Kidney (tissue), 22 donors: ENCODE measurements at places on chromosomes 12 and 14. TPM values are rescaled to one million over a fixed set of nuclear protein-coding genes. Genes with fewer than 3 reads are reported as not detected.

Gene PITPNM2
- 41.7 TPM for total RNA-seq

Gene PARP11
- 13.1 TPM for total RNA-seq

Gene KRT79
- not detected for total RNA-seq

Gene KRT78
- total RNA-seq, result not detected

Gene NEUROD4
- not detected for total RNA-seq

Gene TCTN1
- total RNA-seq, result 76.9 TPM

Gene GPATCH2L
- total RNA-seq, result 50.2 TPM

DNA sequence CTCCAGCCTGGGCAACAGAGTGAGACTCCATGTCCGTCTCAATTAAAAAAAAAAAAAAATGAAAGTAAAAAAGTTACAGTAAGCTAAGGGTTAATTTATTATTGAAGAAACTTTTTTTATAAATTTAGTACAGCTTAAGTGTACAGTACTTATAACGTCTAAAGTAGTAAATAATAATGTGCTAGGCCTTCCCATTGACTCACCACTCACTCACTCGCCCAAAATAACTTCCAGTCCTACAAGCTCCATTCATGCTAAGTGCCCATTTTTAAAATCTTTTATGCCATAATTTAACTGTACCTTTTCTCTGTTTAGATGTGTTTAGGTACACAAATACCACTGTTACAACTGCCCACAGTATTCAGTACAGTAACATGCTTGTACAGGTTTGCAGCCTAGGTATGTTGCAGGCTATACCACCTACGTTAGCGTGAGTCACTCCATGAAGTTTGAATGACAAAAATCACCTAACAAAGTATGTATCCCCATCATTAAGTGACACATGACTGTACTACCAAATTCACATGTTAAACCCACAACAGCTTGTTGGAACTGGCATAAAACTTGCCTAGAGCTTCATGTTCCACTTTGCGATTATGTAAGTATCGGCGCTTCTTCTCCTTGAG is 10.7 kb downstream of the KANSL2 start:
- peaks cover 32% of the 10 kb centered on the region for H3K36me3 ChIP-seq
- no peaks in the 10 kb centered on the region for H3K4me1 ChIP-seq
- DNase-seq, result no peak
- no peaks in the 10 kb centered on the region for H3K27me3 ChIP-seq
- H3K27ac ChIP-seq, result no peak overlapping the region

GRCh38 chr14:61564618-61565091 is 130.7 kb upstream of the HIF1A start:
- no peak overlapping the region for H3K27ac ChIP-seq
- no peaks in the 10 kb centered on the region for H3K36me3 ChIP-seq
- DNase-seq, result no peak
- no peak overlapping the region for H3K4me3 ChIP-seq
- peaks cover 59% of the 10 kb centered on the region for H3K4me1 ChIP-seq

- H3K36me3 ChIP-seq, result no peaks in the 10 kb centered on the region
- no peaks in the 10 kb centered on the region for H3K27me3 ChIP-seq
- DNase-seq, result no peak
- no peak overlapping the region for H3K27ac ChIP-seq
- no peaks in the 10 kb centered on the region for H3K4me1 ChIP-seq
- no peak overlapping the region for H3K4me3 ChIP-seq
These were observed 36.5 kb downstream of the LEMD3 start for GRCh38 chr12:65205886-65206285.

GRCh38 chr14:31297701-31298344 is 90.2 kb upstream of the HECTD1 start:
- DNase-seq, result no peak
- H3K36me3 ChIP-seq, result no peaks in the 10 kb centered on the region
- H3K4me1 ChIP-seq, result no peaks in the 10 kb centered on the region
- no peak overlapping the region for H3K4me3 ChIP-seq
- H3K27ac ChIP-seq, result no peak overlapping the region
- H3K27me3 ChIP-seq, result no peaks in the 10 kb centered on the region

GRCh38 chr12:10242539-10242938 is 29.9 kb downstream of the GABARAPL1 start:
- H3K27ac ChIP-seq, result no peak overlapping the region
- DNase-seq, result no peak
- no peak overlapping the region for H3K4me3 ChIP-seq
- H3K27me3 ChIP-seq, result no peaks in the 10 kb centered on the region

DNA sequence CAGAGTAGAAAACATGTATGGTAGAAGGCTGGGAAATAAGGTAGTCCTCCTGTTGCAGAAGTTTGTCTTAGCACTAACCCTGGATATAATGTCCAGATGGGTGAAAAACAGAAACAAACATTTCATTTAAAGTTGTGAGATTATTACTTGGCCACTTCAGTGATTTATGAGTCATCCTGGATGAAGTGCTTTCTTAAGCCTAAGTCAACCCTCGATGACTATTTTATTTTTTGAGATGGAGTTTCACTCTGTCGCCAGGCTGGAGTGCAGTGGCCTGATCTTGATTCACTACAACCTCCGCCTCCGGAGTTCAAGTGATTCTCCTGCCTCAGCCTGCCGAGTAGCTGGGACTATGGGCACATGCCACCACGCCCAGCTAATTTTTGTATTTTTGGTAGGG is 10.2 kb downstream of the DLST start:
- peaks cover 3% of the 10 kb centered on the region for H3K4me1 ChIP-seq
- no peak for DNase-seq
- H3K27ac ChIP-seq, result no peak overlapping the region
- H3K27me3 ChIP-seq, result no peaks in the 10 kb centered on the region

DNA sequence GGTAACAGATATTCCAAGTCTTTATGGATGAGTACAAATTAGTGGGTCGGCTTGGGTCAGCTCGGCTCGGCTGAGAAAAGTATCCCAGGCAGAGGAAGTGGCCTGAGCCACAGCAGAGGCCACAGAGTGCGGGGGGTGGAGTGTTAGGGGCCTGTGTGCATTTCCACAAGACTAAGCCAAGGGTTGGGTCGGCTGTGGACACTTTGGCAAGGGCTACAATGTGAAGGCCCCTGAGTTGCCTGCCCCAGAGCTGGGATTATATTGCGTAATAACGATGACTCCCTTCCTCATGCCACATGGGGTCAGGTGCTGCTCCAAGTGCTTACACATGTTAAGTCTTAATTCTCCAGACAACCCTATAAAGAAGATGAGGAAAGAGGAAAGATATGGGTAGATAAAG is 11.4 kb downstream of the EVL start:
- no peak overlapping the region for H3K27ac ChIP-seq
- no peaks in the 10 kb centered on the region for H3K27me3 ChIP-seq
- no peak for DNase-seq
- no peak overlapping the region for H3K4me3 ChIP-seq
- H3K36me3 ChIP-seq, result no peaks in the 10 kb centered on the region

DNA sequence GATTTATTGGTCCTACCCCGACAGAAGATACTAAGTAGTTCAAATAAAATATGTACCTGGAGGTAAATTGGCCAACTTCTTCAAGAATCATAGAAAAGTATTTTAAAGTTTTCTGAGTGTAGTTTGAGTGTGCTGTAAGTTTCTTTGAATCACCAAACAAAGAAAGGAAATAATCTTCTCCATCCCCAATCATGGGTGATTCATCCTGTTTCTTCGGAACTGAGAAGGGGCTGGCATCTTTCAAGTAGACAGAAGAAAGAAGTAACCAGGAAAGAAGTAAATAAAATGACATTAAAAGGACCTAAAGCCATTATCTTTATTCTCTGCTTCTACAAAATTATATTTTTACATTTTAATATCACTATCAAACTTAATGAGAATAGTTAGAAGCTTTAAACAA is 6.8 kb downstream of the LMNTD1 start:
- no peak overlapping the region for H3K27ac ChIP-seq
- H3K4me3 ChIP-seq, result no peak overlapping the region
- no peaks in the 10 kb centered on the region for H3K36me3 ChIP-seq
- no peaks in the 10 kb centered on the region for H3K4me1 ChIP-seq
- H3K27me3 ChIP-seq, result no peaks in the 10 kb centered on the region
- no peak for DNase-seq

GRCh38 chr12:53811606-53812005 is 59.8 kb upstream of the CISTR start:
- H3K4me1 ChIP-seq, result peaks cover 2% of the 10 kb centered on the region
- H3K4me3 ChIP-seq, result no peak overlapping the region
- H3K36me3 ChIP-seq, result no peaks in the 10 kb centered on the region
- H3K27ac ChIP-seq, result no peak overlapping the region

DNA sequence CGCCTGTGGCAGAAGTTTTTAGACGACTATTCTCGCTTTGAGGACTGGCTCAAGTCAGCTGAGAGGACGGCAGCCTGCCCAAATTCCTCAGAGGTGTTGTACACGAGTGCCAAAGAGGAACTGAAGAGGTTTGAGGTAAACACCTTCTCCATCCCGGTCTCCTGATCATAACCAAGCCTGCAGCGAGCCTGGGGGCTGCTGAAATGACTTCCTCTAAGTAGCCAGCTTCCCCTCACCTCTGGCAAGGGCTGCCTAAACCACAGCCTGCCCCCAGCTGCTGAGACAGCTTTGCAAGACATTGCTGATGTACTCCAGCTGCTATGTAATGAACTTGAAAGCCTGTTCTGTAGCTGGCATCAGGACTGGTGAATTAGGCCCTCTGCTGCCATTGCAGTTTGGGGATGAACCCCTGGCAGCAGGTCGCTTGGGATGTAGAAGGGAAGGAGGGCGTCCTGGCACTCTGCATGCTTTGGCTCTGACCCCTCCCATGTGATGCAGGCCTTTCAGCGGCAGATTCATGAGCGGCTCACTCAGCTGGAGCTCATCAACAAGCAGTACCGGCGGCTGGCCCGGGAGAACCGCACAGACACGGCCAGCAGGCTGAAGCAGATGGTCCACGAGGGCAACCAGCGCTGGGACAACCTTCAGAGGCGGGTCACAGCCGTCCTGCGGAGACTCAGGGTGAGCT is 84.6 kb downstream of the ESR2 start:
- no peaks in the 10 kb centered on the region for H3K36me3 ChIP-seq
- no peak overlapping the region for H3K4me3 ChIP-seq
- no peaks in the 10 kb centered on the region for H3K4me1 ChIP-seq
- no peak overlapping the region for H3K27ac ChIP-seq

GRCh38 chr12:98220636-98221035 is 294.8 kb upstream of the TMPO start:
- H3K27ac ChIP-seq, result no peak overlapping the region
- no peaks in the 10 kb centered on the region for H3K4me1 ChIP-seq
- no peak overlapping the region for H3K4me3 ChIP-seq
- no peak for DNase-seq

DNA sequence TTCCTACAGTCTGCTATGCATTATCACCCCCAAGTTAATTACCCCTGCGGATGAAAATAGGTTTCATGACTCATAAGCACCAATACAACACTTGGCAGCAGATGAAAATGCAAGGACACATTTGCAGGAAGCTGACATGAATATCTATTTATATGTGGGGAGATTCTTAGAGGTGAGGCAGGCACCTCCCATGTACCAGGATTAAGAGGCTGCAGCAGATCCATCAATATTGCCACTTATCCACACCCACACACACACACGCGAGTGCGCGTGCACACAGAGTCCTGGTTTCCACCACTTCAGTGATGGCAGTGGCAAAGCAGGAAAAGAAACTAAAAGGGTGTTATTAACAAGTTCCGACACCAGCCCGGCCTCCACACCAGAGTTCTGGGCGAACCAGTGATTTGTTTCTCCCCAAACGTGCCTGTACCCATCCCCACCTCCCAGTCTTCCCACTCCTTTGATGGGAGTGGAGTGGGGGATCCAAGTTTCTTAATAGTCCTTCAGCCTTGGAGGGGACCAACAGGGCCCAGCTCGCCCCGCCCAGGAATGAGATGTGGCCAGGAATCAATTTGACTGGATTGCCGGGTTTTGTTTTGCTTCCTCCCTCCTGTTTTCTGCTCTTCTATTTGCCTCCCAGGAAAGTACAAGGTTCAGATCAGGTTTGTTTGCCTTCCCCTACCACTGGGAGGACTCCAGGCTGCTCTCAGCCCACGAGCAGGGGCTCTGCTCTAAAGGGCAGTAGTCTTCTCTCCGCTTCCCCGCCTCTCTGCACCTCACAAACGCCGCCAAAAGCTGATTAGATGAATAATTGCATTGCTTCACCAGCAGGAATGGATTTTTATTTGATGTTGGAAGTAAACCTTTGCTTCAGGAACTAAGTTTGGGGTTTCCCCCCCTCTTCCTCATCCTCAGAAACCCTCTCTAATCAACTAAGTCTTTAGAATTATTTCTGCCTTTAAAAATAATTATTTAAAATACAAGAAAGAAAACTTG is 5.2 kb downstream of the IRF2BPL start:
- H3K4me3 ChIP-seq, result peak overlapping the region; percentile 12
- H3K4me1 ChIP-seq, result peaks cover 2% of the 10 kb centered on the region
- no peak for DNase-seq
